Activated CD4-positive, CD25-positive, alpha-beta regulatory T cell treated with anti-CD3 and anti-CD28 coated beads, Interleukin-2, amount 50 U/mL, for 72 hours (primary cell): ENCODE measurements at places on chromosomes 1 and 21.

- DNase-seq: no peak
Observed at GRCh38 chr1:25626018-25626417, 9.4 kb downstream of the MAN1C1 start.

DNA sequence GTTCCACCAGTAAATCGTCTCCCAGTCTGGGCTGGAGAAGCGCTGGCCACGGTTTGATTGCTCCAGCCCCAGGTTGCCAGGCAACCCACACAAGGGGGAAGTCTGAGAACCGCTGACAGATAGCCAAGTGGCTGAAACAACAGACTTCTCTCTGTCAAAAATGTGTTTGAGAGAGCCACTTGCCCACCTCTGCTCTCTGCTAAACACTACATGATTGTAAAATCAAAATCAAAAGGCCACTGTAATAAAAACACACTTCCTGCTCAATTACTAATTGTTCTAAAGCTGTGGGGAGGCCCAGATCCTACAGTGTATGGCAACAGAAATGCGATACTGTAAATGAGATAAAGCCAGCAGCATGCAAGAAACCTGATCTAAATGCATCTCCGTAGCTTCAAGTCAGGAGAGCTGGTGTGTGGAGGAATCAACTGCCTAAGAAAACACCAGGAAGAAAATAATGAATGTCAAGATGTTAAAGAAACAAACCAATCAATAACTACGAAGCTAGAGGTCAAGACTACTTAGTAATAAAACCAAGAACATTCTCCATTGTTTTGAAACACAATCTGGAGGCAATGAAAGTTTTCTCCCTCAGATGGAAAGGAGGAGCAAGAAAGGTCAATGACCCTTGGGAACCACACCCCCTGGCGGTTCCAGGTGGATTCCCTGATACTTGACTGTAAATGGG lies 121.2 kb downstream of the SLC45A1 start:
- DNase-seq: no peak

DNA sequence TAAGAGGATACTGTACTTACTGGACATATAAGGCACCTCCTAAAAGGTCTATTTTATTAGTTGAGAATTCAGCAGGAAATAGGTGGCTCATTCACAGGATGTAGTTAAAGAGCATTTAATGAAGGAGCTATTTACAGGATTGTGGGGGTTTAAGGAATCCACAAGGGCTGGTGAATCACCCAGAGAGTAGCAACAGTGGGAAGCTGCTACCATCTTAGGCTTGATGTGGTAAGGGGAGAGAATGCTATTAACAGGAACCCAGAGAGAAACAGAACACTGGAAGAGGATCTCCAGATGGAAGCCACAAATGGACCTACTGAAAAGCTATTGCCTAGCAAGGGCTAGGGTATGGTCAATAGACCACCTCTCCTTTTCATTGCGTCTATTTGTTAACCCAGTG lies 52.0 kb upstream of the COL11A1 start:
- no peak for DNase-seq

DNA sequence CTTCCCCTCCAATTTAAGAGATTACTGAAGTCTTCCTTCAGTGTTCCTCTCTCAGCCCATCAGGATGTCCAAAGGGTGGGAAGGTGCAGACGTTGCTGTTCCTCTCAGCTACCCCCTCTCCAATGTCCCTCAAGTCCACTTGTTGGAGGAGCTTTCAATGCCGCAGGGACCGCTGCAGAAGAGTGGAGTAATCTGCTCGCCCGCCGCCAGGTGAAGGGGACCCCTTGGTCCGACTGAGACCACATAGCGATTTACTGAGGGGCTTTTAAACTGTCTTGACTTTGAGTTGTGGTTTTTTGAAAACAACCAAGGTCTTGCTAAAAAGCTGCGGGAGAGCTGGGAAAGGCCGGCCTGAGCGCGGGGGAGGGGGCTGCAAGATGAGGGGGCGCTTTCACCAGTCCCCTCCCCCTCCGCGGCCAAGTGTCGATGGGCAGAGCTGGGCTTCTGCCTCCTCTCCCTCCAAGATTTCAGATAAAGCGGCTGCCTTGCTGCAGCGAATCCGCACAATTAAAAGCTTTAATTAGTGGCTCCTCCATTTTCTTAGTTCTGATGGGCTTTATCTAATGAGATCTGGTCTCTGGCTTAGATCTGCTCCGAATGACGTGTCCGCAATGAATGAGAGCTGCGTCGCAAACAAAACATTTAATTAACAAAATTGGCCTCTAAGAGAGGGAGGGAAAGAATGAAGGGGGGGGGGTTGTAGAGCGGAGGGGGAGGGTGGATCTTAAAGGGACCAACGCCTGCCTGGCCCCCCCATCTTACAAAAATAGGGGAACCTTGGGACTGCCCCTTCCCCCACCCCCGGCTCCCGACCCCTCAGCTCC lies 5.9 kb downstream of the LMO4 start:
- DNase-seq: no peak

GRCh38 chr1:76959556-76959955 lies 92.3 kb downstream of the ST6GALNAC5 start:
- DNase-seq: no peak

DNA sequence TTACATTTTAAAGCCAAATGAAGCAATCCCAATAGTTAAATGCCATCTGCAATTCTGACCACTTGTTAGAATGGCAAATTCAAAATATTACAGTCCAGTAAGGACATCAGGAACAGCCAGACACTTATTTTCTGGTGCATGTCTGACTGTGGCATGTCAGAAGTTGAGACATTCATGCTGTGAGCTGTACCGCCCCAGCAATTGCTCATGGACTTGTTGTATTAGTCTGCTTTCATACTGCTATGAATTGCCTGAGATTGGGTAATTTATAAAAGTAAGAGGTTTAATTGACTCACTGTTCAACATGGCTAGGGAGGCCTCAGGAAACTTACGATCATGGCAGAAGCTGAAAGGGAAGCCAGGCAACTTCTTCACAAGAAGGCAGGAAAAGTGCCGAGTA lies 19.1 kb downstream of the DDAH1 start:
- no peak for DNase-seq

GRCh38 chr1:109894823-109895719 lies 15.6 kb upstream of the CSF1 start:
- DNase-seq: no peak

DNA sequence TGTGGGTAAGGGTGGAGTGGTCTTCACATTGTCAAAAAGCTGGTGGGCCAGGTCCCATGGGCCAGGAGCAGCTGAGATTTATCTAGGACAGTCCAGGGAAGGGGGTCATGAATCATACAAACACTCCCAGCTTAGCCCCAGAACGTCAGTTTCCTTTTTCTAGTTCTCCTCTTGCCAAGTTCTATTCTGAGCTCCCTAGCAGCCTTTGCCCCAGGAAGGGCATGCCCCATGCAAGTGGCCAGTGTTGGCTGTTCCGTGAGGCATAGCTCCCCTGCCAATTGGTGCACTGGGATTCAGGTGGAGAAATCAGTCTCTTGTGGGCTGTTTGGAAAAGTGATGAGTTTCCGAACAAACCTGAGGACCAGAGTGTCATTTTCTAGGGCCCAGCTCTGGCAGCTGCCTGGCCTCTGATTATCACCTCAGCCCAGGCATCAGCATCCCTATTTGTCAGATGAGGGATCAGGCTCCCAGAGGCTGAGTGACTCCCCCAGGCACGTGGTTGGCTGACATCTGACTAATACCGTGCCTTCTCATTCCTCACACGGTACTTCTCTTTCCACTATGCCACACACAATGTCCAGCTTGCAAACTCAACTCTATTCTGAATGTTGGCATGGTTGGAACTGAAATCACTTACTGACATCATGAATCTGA lies 14.2 kb upstream of the MYOM3 start:
- DNase-seq: no peak

DNA sequence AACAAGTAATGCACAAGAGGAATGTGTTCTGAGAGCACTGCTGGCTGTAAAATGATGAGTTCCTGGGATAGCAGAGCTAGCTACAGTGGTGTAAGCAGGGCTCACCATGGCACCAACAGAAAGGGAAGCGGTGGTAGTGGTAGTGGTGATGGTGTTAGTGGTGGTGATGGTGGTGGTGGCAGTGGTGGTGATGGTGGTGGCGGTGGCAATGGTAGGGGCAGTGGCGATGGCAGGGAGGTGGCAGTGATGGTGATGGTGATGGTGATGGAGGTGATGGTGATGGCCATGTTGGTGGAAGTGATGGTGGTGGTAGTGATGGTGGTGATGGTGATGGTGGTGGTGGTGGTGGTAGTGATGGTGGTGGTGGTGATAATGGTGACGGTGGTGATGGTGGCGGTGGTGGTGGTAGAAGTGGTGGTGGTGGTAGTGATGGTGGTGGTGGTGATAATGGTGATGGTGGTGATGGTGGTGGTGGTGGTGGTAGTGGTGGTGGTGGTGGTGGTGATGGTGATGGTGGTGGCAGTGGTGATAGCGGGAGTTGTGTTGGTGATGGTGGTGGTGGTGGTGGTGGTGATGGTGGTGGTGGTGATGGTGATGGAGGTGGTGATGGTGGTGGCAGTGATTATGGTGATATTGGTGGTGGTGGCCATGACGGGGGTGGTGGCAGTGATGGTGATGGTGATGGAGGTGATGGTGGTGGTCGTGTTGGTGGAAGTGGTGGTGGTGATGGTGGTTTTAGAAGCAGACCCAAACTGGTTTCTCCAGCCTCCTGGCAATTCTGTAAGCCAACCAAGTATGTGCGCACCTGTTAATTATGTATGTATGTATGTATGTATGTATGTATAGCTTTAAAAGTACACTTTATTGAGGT lies 254.1 kb downstream of the TRABD2B start:
- DNase-seq: no peak

DNA sequence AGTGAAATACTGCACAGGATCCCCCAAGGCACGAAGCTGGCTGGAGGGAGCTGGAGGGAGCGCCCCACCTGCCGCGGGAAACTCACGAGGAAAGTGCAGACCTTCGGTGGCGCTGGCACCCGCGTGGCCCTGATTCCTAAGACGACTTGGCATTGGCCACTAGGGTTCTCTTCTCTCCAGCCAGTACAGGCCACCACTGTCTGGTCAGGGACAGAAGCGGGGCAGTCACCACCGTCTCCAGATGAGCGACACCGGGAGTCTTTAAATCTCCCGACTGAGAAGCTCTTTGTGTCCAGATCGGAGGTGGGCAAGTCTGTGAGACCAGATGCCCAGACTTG lies 19.2 kb upstream of the CHIA start:
- no peak for DNase-seq

GRCh38 chr1:94544706-94545490 lies 3.3 kb upstream of the F3 start:
- no peak for DNase-seq

- no peak for DNase-seq
Observed at GRCh38 chr1:13824626-13825025, 124.6 kb downstream of the PRDM2 start.

DNA sequence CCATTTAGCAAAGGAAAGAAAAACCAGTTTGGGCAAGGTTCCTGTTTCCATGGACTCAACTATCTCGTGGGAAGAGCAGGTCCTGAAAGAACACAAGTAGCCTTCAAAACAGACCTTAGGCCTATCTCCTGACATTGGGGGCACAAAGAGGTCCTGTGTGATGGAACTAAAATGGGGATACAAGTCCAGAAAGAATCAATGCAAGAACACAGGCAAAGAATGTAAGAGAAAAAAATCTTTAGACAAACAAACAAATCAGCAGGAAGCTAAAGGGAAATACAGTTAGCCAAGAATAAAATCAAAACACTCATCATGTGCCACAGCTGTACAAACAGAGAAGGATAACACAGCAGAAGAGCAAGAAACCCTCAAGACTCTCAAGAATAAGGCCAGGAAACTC lies 28.2 kb downstream of the SLC30A10 start:
- DNase-seq: no peak
